Endothelial cell (in vitro differentiated cells): ENCODE measurements at places on chromosomes 1 and 21.

GRCh38 chr1:14724246-14724645 lies 125.8 kb downstream of the KAZN start:
- no peak for DNase-seq

GRCh38 chr1:220348211-220348610 lies 76.0 kb upstream of the RAB3GAP2 start:
- no peak for DNase-seq

DNA sequence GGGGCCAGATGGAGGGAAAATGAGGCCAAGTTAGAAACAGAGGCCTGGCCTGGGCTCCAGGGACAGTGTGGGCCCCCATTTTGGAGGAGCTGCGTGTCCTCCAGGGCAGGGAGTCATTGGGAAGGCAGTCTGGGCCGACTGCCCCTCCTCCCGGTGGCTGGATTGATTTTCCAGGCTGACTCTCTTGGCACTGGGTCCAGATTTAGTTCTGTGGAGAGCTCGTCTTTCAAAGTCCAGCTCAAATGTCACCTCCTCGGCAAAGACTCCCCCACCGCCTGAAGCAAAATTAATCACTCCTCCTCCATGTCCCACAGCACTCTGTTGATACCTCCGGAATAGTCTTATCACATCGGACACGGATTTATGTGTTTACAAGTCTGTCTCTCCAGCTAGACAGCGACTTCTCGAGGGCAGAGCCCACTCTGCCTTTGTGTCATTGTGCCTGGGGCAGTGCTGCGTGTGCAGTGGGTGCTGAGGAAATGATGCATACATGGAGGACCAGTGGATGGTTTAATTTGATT lies 175.1 kb downstream of the CAMTA1 start:
- no peak for DNase-seq

- DNase-seq, result no peak
Measured at GRCh38 chr1:110233861-110234260, 23.7 kb downstream of the KCNC4 start.

DNA sequence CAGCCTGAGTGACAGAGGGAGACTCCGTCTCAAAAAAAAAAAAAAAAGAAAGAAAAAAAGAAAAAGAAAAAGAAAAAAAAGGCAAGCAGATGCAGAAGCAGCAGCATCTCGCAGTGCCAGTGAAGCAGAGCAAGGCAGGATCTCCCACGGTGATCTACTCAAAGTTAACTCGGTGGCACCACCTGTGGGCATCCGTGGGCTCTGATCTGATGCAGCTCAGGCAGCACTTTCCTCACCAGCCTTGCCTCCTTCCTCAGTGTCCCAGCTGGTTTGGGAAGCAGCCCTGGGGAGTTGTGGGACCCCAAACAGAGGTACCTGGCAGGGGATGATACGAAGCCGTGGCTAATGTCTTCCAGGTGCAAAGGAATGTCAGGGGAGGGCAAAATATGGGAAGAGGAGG lies 104.3 kb upstream of the KRTAP19-8 start:
- DNase-seq, result peak; percentile 21

DNA sequence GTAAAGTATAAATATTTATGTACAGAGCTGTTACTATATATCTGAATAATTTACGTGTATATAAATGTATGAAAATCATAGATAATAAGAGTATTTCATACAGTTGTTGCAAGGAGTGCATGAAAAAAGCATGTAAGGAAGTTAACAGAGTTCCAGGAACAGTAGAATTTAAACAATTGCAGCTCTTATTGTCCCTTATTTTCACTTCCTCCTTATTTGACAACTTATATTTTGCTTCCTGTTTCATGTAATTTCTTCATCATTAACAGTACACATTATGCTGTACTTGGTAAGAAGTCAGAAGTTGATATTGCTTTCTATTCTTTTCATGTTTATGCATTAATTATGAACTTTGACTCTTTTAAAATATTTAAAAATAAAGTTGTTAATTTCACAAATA lies 681.5 kb downstream of the LRRIQ3 start:
- no peak for DNase-seq
